ENCODE measurements at places on chromosomes 1 and 21.
A peak's percentile ranks its signal among the peaks of the same experiment; 100 is the strongest.

DNA sequence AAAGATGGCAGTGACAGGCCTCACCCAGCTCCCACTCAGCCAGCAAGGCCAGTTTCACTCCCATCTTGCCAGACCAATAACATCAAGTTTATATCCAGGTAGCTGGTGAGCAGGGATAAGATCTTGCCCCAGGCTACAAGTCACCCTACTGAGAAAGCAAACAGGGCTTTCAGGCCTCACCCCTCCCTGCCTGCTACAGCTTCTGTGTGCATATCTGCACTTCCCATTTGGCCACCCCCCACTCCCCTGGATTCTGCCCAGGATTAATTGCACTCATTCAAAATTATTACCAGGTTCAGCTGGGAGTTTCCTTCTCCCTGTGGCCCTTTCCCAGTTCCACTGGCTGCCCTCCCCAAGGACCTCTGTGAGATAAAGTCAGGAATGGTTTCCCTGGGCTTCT lies 352.1 kb downstream of the TBX15 start:
- no peak for DNase-seq

DNA sequence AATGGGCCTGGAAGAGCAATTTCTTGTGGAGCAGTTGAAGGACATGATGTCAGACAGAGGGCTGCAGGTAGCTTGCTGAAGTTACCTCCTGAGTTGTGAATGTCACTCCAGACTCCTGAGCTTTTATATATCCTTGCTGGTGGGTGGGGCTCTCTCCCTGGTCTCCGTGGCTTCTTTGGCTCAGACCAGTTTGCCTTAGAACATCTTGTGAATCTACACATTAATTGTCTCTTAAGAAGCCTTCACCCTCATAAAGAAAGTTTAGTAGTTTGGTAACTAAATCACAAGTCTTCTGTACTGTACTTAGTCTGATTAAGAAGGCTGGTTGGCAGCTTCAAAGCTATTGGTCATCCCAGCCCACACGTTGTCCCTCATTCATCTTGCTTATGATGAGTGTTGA lies at the start of gene KRTAP11-1:
KRTAP11-1 (minus strand) TSS at position 101 of the 400 bp plus-strand sequence; CDS start at position 45, 56 bp downstream.
- DNase-seq: no peak

DNA sequence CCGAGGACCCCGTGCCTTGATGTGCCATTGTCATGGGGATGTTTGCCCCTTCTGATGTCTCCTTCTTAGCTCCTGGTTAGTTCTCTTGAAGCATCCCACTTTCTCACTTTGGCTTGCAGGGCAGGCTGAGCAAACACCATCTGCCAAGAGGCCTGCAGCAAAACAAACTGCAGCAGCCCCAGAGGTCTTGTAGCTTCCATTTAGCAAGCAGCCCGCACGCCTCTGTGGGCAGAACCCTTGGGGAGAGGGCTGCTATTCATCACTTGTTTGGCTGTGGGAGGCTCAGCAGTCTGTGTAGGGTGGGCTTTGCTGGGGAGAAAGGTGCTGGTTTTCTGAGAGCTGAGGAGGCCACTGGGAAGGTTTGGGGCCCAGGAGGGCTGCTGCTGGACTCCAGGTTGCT lies 56.7 kb downstream of the KCNC4 start:
- DNase-seq: no peak

DNA sequence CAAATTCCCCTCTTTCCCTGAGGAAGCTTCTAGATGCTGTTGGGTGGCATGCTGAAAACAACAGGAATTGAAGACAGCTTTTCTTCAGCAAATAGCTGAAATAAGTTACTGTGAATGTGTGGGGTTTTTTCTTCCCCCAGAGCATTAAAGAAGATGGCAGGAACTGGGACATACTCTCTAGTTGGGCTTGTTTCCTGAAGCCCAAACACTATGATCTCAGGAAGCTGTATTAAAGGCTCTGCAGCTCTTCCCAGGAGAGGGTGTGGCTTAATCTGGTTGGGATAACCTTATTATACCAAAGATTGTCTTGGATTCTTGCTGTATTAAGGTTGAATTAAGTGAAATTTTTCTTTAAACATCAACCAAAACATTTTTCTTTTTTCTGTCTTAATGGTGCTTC lies 64.9 kb upstream of the LMO4 start:
- DNase-seq: no peak

DNA sequence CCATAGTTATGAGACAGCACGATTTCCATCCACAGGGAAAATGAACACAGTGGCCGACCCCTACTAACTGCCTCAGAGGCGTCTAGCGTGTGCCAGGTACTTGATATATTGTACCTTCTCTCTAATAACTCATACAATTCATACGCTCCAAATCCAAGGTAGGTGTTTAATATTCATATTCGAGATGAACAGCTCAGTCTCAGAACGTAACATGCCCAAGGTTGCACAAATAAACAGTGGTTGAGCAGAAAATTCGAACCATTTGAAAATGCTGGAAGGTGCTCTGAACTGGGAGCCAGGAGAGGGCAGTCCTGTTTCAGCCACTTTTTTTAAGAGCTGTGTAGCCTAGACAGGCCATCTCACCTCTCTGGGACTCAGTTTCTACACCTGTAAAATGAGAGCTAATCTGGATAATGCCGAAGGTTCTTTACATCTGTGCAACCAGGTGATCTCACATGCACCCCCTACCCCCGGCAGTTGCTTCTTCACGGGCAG lies 7.9 kb downstream of the SLC45A3 start:
- no peak for DNase-seq

- no peak for DNase-seq
Observed at GRCh38 chr1:219076326-219076937, 97.2 kb upstream of the LYPLAL1 start.

DNA sequence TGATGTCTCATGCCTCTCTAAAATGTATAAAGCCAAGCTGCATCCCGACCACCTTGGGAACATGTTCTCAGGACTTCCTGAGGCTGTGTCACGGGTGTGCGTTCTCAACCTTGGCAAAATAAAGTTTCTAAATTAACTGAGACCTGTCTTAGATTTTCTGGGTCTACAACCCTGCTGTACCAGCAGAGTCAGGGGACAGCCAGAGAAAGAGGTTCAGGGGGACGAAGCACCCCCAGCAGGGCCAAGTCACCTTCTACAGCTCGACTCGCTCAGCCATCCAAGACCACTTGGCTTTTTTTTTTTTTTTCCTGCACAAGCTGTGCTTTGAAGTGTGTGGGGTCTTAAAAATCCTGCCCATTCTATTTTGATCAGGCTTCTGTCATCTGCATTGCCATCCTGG lies 28.5 kb upstream of the PDE9A start:
- no peak for DNase-seq

GRCh38 chr1:34028381-34029055 lies 136.5 kb downstream of the CSMD2 start:
- no peak for DNase-seq

DNA sequence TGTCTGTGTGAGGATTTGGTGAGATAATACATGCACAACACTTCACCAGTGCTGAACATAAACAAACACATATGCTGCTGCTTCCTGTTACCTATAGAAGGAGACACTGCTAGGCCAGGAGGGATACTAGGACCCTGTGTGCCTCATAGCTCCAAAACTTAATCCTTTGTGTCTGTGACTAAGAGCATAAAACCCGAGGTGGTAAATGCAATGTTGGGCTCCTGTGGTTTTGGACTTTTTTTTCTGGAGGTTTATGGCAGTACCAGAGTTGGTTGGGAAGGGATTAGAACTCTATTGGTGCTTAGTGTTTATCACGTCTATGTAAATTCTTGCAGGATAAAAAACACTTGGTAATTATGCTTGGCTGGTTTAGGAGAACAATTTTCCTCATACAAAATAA lies 122.9 kb downstream of the NUF2 start:
- DNase-seq: no peak

DNA sequence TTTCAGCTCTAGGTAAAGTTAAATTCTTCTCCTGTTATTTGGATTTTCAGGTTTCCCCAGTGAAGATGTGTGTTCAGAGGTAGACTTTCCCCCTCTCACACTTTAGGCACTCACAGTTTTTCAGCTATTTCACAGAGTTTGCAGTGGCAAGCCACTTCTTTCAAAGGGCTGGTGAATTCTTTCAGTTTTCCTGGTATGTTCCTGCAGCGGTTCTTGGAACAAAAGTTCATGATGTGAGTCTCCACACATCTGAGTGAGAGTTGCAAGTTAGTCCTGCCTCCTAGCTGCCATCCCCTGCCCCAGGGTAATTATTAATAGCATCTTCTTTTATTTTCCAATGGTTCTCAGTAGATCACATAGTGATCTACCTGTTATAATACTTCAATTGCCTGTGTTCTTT lies 27.3 kb upstream of the CD84 start:
- DNase-seq: no peak

DNA sequence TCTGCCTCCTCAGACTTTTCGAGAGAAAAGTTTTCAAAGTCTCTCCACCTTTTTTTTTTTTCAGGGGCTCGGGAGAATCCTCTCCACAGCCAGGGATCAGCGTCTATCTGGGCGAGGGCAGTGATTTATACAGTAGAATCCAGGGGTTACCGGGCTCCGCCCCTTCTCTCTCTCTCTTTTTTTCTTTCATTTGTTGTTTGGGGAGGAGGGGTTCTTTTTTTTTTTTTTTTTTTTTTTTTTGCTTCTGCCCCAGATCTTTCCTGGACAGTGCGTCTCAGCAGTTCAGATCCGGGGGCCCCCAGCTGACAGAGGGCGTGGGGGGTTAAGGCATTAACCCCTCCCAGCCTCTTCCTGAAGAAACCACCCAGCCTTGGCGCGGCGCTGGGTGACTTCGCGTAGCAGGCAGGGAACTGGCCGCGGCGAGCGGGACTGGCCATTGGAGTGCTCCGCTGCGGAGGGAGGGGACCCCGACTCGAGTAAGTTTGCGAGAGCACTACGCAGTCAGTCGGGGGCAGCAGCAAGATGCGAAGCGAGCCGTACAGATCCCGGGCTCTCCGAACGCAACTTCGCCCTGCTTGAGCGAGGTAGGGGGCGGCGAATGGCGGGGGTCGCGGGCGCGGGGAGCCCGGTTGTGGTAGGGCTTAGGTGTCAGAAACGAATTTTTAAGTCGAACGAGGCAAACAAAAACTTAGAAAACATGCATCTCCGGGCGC lies at the start of gene S1PR1:
S1PR1 (plus strand) TSS at position 504 of the 713 bp plus-strand sequence. CDS start 1,966 bp downstream, outside the sequence.
- DNase-seq: peak; percentile 49

DNA sequence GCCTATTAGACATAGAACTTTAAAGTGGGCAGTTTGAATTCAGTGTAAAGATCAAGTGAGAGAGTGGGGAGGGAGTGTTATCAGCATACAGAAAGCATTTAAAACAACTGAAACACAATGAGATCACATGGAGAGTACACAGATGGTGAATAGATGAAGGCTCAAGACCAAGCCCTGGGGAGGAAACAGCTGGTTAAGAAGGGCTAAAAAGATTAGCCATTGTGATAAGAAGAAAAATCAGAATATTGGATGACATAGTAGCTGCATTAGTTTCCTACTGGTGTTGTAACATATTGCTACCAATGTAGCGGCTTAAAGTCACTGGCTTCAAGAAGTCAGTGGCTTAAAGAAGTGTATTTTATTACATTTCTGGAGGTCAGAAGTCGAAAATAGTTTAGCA lies 443.4 kb upstream of the RGS18 start:
- DNase-seq: no peak

- no peak for DNase-seq
Observed at GRCh38 chr1:24903560-24903954, 26.5 kb downstream of the RUNX3 start.

DNA sequence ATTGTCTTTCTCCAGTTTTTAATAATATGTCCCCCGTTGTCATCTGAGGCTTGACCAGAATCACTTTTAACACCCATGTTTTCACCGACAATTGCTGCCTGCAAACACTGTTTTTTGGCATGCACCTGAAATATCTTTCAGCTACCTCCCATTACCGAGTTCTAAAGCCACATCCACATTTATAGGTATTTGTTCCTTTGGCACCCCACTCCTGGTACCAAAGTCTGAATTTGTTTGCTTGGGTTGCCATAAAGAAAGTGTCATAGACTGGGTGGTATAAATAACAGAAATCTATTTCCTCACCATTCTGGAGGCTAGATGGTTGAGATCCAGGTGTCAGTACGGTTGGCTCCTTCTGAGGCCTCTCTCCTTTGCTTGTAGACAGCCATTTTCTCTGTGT lies 94.2 kb downstream of the OBSCN start:
- no peak for DNase-seq

DNA sequence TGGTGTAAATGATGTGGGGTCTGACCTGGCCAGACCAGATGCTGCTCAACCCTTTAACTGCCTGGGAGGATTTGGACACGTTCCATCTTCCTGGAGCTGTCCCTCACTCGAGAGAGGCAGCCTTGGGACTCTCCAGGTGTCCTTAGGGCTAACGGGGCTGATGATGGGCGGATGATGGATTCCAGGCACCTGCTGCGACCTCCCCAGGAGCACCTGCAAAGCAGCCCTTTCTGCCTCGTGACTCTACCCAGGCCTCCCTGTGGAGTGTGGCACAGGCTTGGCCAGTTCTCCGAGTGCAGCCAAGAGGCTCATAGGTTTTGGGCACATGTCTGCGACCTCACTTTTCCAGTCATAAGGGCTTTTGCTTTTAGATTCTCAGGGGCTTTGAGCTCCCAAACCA lies 12.3 kb upstream of the TRIM17 start:
- DNase-seq: no peak

DNA sequence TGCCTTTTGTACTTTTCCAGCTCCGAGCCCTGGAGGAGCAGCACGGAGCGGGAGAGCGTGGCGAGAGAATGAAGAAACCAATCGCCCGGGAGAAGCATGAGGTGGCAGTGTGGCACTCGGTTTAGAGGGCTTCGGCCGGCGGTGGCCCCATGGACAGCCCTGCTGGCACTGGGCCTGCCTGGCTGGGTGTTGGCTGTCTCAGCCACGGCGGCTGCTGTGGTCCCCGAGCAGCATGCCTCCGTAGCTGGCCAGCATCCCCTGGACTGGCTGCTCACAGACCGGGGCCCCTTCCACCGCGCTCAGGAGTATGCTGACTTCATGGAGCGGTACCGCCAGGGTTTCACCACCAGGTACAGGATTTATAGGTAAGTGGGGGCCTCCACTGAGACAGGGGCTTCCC lies 59.0 kb downstream of the BRINP2 start:
- DNase-seq: no peak

GRCh38 chr1:226400519-226401354 lies 7.2 kb downstream of the PARP1 start:
- no peak for DNase-seq

GRCh38 chr1:42221952-42222606 lies 57.5 kb upstream of the GUCA2A start:
- DNase-seq: no peak

DNA sequence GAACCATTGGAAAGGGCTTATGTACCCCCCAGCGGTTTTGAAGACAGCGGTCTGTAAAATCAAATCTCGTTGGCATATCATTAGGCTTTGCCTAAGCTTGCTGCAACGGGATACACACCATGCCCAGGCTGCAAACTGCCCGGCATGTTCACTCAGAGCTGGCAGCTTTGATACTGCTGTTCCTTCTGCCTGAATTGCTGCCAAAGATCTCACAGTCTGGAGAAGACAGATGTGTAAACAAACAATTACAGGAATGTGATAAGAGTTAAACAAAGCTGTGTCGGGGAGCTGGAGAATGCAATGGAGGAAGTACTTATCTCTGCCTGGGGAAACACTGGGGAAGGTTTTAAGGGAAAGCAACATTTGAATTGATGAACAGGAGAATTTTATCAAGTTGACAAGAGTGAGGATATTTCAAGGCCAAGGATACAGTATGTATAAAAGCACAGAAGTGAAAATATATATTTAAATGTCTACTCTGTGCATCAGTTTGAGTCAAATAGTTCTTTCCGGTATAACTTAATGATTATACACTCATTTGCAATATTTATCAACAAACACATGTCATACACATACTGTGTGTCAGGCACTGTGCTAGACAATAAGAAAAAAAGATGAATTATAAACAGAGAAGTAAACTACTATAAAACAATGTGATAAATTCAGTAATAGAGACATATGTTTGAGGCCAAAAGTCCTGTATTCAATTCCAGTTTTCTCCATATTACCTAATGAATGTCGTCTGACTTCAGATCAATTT lies 29.9 kb downstream of the CHML start:
- no peak for DNase-seq
